Activated CD4-positive, alpha-beta T cell treated with anti-CD3 and anti-CD28 coated beads, Interleukin-2, amount 10 ng/mL, durations not matched to agents 24 days and 14 days (primary cell): ENCODE measurements at places on chromosomes 5 and 9. TPM values are rescaled to one million over a fixed set of nuclear protein-coding genes. Genes with fewer than 3 reads are reported as not detected.

- no peaks in the 10 kb centered on the region for H3K27me3 ChIP-seq
- no peak for DNase-seq
- peaks cover 43% of the 10 kb centered on the region for H3K36me3 ChIP-seq
- H3K4me1 ChIP-seq, result peaks cover 5% of the 10 kb centered on the region
- no peak overlapping the region for H3K27ac ChIP-seq
- no peak overlapping the region for H3K4me3 ChIP-seq
Measured at GRCh38 chr5:43623048-43623680, 20.2 kb downstream of the NNT start.

- no peaks in the 10 kb centered on the region for H3K27me3 ChIP-seq
- no peak for DNase-seq
- no peaks in the 10 kb centered on the region for H3K4me1 ChIP-seq
- no peak overlapping the region for H3K27ac ChIP-seq
- no peaks in the 10 kb centered on the region for H3K36me3 ChIP-seq
- H3K4me3 ChIP-seq, result no peak overlapping the region
Measured at GRCh38 chr5:98564836-98565235, 208.6 kb upstream of the RGMB start.

GRCh38 chr9:129835860-129836223 is 584 bp downstream of the USP20 start:
- peaks cover 52% of the 10 kb centered on the region for H3K4me1 ChIP-seq
- H3K27me3 ChIP-seq, result no peaks in the 10 kb centered on the region

DNA sequence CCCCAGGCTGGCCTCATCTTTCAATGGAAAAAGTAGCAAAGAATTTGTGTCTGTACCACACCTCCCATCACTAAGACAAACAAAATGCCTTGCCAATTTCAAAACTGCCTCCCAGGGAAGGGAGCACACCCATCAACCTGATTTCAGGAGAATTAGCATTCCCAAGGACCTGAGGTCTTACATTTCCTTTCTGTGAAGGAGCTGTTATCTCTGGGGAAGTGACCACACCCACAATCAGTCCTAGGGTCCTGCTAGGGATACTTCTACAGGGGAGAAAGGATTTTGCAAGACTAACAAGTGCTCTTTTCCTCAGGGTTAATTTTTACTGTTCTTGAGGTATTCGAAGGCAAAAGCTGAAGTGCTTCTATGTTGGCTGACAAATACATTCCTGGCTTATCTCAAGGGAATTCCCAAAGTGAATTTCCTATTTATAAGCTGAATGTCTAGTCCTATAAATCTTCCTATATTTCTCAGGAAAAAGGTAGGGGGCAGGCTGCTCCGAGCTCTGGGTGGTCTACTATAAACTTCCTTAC is 97.4 kb upstream of the ITGA1 start:
- H3K36me3 ChIP-seq, result no peaks in the 10 kb centered on the region
- H3K4me3 ChIP-seq, result no peak overlapping the region
- peaks cover 34% of the 10 kb centered on the region for H3K27me3 ChIP-seq
- H3K4me1 ChIP-seq, result peaks cover 4% of the 10 kb centered on the region
- DNase-seq, result no peak

The FYB1 gene
- 84.9 and 93.7 TPM in 2 replicates for total RNA-seq

The OLFM1 gene
- 0.19 and 0.35 TPM in 2 replicates for total RNA-seq
